Chondrocyte (in vitro differentiated cells): ENCODE measurements at places on chromosomes 11 and 22. TPM values are rescaled to one million over a fixed set of nuclear protein-coding genes. Genes with fewer than 3 reads are reported as not detected.

EI24 gene
- 88.6 to 95.0 TPM (median 91.1 TPM) in 3 replicates for total RNA-seq

DNA sequence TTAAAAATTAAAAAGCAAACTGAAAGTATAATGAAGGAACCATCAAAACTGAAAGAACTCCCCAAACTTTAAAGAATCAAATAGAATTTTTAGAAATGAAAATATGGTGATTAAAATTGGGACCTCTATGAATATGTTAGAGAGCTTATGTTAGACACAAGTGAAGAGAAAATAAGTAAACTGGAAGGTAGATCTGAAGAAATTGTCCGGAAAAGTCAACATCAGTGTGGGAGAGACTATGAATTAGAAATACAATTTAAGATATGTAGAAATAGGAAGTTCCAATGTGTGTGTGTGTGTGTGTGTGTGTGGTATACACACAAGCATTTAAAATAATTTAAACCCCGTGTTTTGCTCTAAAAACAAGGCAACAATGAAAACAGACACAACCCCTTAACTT is 4.9 kb upstream of the OR8B4 start:
- no peak for DNase-seq
- H3K27ac ChIP-seq: no peak overlapping the region
- peaks cover 5% of the 10 kb centered on the region for H3K27me3 ChIP-seq
- no peak overlapping the region for H3K4me3 ChIP-seq

- no peak for DNase-seq
- H3K4me1 ChIP-seq: no peaks in the 10 kb centered on the region
- peaks cover 23% of the 10 kb centered on the region for H3K27me3 ChIP-seq
- H3K4me3 ChIP-seq: no peak overlapping the region
- no peak overlapping the region for H3K27ac ChIP-seq
- no peaks in the 10 kb centered on the region for H3K36me3 ChIP-seq
Observed at GRCh38 chr11:57978686-57979531, 44.8 kb upstream of the OR9Q1 start.

- H3K27ac ChIP-seq: peak overlapping the region; percentile 93
- DNase-seq: no peak
- H3K27me3 ChIP-seq: no peaks in the 10 kb centered on the region
- H3K36me3 ChIP-seq: no peaks in the 10 kb centered on the region
- peaks cover 82% of the 10 kb centered on the region for H3K4me1 ChIP-seq
Observed at GRCh38 chr22:27456696-27457503, 344.7 kb downstream of the MN1 start.

DNA sequence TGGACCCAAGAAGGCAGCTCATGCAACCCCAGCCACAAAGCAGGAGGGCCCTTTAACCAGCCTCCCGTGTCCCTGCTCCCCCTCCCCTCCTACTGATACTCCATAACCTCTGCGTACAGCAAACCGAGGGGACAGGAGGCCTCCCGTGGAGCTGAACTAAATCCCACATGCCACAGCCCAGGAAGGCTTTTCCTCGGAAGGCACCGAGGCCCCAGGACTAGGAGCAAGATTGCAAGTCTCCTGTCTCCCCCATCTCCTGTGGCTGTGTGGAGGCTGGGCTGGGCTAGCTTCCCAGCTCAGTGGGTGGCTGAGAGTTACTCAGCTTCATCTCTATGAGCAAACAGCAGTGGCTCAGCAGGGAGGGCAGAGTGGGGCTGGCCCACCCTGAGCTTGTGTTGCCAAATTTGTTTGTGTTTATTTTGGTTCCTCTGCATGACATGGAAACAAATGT is 62.7 kb upstream of the NECTIN1 start:
- peak; percentile 58 for DNase-seq
- H3K27me3 ChIP-seq: no peaks in the 10 kb centered on the region
- no peak overlapping the region for H3K4me3 ChIP-seq
- H3K36me3 ChIP-seq: no peaks in the 10 kb centered on the region
- peaks cover 53% of the 10 kb centered on the region for H3K4me1 ChIP-seq
- peak overlapping the region; percentile 79 for H3K27ac ChIP-seq

MPEG1 gene
- not detected in 3 replicates for total RNA-seq

CHKB gene
- total RNA-seq: 47.4 to 64.5 TPM (median 47.9 TPM) in 3 replicates

DNA sequence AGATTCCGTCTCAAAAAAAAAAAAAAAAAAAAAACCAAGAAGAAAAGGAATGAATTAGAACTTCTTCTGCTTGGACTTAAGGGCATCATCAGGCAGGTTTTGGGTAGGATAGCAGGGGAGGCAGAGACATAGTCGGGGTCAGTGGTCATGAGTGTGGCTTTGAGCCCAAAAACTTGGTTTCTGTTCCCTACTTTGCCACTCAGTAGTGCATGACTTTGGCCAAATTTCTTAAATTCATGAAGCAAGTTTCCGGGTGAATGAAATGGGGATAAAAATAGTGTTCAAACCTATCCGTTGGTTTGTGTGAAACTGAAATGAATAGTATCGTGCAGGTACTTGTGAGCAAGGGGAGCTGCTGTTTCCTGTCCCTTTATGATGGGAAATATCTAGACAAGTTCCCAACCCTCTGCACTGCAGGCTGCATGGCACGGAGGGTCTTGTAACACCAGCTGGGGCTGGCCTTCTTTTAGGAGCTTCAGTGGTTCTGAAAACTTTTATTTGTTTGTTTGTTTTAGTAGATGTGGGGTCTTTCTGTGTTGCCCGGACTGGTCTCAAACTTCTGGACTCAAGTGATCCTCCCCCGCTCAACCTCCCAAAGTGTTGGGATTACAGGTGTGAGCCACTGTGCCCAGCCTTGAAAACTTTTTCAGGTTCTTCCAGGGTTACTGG is 18.4 kb downstream of the NEAT1 start:
- H3K27me3 ChIP-seq: no peaks in the 10 kb centered on the region
- peaks cover 77% of the 10 kb centered on the region for H3K4me1 ChIP-seq
- peak overlapping the region; percentile 90 for H3K27ac ChIP-seq

CDC45 gene
- total RNA-seq: 2.2 to 13.3 TPM (median 2.9 TPM) in 3 replicates

DNA sequence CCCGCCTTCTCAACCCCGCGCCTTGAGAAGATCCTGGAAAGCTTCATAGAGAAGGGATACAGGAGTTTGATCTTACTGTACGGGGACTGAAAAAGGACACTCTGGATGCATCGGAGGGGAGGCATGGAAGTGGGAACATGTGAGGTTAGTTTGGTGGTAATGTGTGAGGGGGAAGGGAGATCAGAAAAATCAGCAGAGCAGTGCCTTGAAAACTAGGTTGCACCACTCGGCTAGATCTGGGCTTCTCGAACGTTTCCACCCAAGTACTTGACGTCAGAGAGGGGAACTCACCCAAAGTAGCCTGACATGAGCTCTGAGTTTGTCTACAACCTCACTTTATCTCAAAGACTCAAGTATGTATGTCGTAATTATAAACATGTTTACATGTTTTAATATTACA is 14.5 kb downstream of the USP35 start:
- DNase-seq: no peak
- H3K36me3 ChIP-seq: peaks cover 23% of the 10 kb centered on the region
- H3K4me1 ChIP-seq: no peaks in the 10 kb centered on the region
- no peaks in the 10 kb centered on the region for H3K27me3 ChIP-seq

- no peak for DNase-seq
- H3K36me3 ChIP-seq: no peaks in the 10 kb centered on the region
- no peak overlapping the region for H3K27ac ChIP-seq
- H3K4me3 ChIP-seq: no peak overlapping the region
Observed at GRCh38 chr11:43222215-43222614, 89.6 kb upstream of the API5 start.
